ENCODE measurements at places on chromosomes 4 and X.
A peak's percentile ranks its signal among the peaks of the same experiment; 100 is the strongest.

- DNase-seq = peak; percentile 18
These were observed 593 bp downstream of the SH3RF1 start for GRCh38 chr4:169269916-169270809.

DNA sequence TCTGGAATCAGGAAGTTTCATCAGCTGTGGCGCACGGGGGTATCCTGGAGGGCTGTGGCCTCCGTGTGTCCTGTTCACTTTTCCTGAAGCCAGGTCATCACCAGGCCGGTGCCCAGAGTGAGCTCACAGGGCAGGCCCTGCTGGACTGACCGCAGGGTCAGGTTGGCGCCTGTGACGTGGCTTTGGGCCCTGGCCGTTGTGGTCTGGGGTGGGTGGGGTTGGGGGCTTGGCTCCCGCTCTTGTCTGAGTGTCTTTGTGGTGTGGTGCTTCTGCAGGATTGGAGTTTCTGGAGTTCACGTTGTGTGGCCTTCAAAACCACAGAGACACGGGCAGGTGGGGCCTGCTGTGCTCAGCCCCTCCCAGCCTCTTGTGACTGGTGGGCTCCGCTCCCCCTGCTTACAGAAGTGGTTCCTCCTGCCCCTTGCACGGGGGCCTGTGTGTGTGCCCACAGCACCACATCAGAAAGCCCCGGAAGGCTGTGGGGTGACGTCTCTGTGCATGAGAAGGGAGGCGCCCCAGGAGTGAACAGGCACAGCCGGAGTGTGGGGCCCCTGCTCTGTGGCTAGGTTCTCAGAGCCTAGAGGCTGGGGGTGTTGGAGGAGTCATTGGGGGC is 9.5 kb downstream of the RGS12 start:
- DNase-seq = peak; percentile 68

- DNase-seq = peak; percentile 20
These were observed at the start of gene SOWAHD for GRCh38 chrX:119757979-119758730. TSS of gene SOWAHD (plus strand) at chrX:119758588. CDS start at chrX:119758668, 80 bp downstream.

DNA sequence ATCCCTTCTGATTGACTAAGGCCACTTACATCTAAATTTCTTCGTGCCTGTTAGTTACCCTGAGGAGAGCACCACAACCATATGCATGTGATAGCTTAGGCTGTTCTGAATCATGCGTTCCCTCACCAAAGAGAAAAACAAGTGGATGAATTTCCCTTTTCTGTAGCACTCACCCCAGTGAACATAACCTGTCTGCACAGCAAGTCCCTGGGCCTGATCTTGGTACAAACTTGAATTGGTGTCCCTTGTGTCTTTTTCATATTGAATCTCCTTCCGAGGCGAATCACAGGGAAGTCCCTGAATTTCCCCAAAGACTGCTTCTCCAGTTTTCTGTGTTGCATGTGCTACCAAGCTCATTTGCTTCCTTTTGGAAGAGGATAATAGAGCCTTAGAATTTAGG is 100.4 kb downstream of the KLHL8 start:
- DNase-seq = no peak

DNA sequence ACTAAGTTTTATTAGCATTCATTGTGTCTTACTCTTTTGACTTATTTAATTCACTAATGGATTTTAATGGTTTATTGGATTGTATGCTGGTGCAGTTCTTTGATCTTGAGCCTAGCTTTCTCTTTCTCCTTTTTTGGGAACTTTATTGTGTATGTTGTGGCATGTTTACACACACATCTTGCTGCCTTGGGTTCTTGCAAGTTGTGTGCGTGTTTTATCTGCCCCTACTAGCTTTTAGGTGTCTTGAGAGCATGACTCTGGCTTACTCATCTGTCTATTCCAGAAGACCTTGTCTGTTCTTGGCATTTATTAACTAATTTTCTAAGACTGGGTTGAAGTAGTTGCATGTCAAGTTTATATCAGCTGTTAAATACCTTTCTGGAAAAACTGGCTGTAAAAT is 2.7 kb downstream of the TMEM165 start:
- no peak for DNase-seq

DNA sequence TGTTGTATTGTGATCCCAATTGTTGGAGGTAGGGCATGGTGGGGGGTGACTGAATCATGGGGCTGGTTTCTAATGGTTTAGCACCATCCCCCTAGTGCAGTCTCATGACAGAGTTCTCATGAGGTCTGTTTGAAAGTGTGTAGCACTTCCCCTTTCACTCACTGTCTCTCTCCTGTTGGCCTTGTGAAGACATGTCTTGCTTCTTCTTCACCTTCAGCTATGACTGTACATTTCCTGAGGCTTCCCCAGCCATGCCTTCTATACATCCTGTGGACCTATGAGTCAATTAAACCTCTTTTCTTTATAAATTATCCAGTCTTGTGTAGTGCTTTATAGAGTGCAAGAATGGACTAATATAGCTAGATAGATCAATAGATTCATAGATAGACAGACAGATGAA is 230.0 kb downstream of the MAGEE1 start:
- no peak for DNase-seq

DNA sequence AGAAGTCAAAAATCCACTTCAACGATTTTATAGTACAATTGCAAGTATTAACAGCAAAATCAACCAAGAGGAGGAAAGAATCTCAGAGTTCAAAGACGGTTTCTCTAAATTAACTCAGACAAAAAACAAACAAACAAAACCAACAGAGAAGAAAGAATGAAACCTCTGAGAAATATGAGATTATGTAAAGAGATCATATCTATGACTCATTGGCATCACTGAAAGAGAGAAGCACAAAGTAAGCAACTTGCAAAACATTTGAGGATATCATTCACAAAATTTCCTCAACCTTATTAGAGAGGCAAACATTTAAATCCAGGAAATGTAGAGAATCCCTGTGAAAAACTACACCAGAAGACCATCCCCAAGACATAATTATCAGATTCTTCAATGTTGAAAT is 370.4 kb downstream of the INPP4B start:
- DNase-seq = no peak

DNA sequence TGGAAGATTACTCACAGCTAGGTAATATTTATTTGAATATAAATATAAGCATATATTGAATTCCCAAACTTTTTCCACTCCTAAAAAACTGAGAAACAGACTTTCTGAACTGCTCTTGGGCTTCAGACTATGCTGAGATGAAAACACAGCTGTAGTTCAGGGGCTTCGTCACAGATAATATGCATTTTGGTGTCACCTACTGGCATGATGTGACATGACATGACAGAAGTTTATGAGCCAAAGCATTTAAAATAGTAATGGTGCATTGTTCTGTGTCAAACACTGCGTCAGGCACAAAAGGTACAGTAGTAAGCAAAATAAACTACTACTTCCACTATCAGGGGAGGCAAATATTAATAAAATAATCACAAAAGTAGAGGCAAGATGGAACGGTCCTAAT is 171.3 kb downstream of the BTC start:
- no peak for DNase-seq

DNA sequence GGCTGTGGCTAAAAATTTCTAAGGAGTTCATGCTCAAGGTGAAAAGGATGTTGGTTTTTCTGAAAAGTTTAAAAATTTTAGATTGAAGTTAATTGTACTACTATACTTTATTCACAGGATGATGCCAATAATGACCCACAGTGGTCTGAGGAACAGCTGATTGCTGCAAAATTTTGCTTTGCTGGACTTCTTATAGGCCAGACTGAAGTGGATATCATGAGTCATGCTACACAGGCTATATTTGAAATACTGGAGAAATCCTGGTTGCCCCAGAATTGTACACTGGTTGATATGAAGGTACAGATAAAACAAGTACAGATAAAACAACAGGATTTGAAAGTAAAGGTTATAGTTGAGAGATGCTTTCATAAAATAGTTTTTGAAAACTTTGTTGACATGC is 12.2 kb downstream of the PAICS start:
- DNase-seq = no peak

GRCh38 chr4:102625232-102625930 is 124.2 kb downstream of the NFKB1 start:
- peak; percentile 1 for DNase-seq

GRCh38 chrX:22959204-22959920 is 40.4 kb upstream of the DDX53 start:
- no peak for DNase-seq

GRCh38 chr4:33187035-33187434 is 2466.9 kb downstream of the PCDH7 start:
- DNase-seq = no peak
